ENCODE measurements at places on chromosomes 7 and 10. TPM values are rescaled to one million over a fixed set of nuclear protein-coding genes. Genes with fewer than 3 reads are reported as not detected.

The HOXA1 gene
- 0.59 TPM for total RNA-seq

The AQP1 gene
- total RNA-seq: 149 TPM

The MALRD1 gene
- not detected for total RNA-seq

The MACROH2A2 gene
- total RNA-seq: 11.8 TPM

The UCN3 gene
- total RNA-seq: not detected

The PNLIPRP3 gene
- total RNA-seq: not detected

The TAS2R40 gene
- total RNA-seq: not detected

The FAM180A gene
- total RNA-seq: 35.3 TPM

The TRRAP gene
- total RNA-seq: 28.5 TPM

The UTF1 gene
- not detected for total RNA-seq

The C7orf57 gene
- not detected for total RNA-seq

- no peak overlapping the region for H3K4me3 ChIP-seq
- no peak for DNase-seq
- no peaks in the 10 kb centered on the region for H3K36me3 ChIP-seq
- H3K4me1 ChIP-seq: peaks cover 9% of the 10 kb centered on the region
These were observed 1.8 kb upstream of the NUB1 start for GRCh38 chr7:151339651-151340382.

GRCh38 chr10:43120929-43121314, 17.3 kb upstream of the CSGALNACT2 start:
- no peaks in the 10 kb centered on the region for H3K4me1 ChIP-seq
- peak; percentile 60 for DNase-seq
- H3K36me3 ChIP-seq: no peaks in the 10 kb centered on the region

GRCh38 chr10:103021150-103021899, 103.2 kb downstream of the CNNM2 start:
- H3K4me1 ChIP-seq: no peaks in the 10 kb centered on the region
- no peak for DNase-seq
- H3K27ac ChIP-seq: no peak overlapping the region
- H3K4me3 ChIP-seq: no peak overlapping the region

GRCh38 chr10:126334272-126334671, 54.0 kb downstream of the ADAM12 start:
- no peaks in the 10 kb centered on the region for H3K27me3 ChIP-seq
- DNase-seq: no peak
- H3K4me1 ChIP-seq: no peaks in the 10 kb centered on the region
- no peak overlapping the region for H3K27ac ChIP-seq
- no peak overlapping the region for H3K4me3 ChIP-seq

- no peak overlapping the region for H3K27ac ChIP-seq
- H3K36me3 ChIP-seq: no peaks in the 10 kb centered on the region
- H3K27me3 ChIP-seq: no peaks in the 10 kb centered on the region
- no peak overlapping the region for H3K4me3 ChIP-seq
- peaks cover 20% of the 10 kb centered on the region for H3K4me1 ChIP-seq
These were observed 304.7 kb upstream of the AOAH start for GRCh38 chr7:37028909-37029440.

GRCh38 chr7:22681852-22682657, 44.9 kb upstream of the IL6 start:
- no peaks in the 10 kb centered on the region for H3K36me3 ChIP-seq
- H3K27me3 ChIP-seq: no peaks in the 10 kb centered on the region
- DNase-seq: no peak
- no peak overlapping the region for H3K4me3 ChIP-seq
- H3K4me1 ChIP-seq: no peaks in the 10 kb centered on the region
- no peak overlapping the region for H3K27ac ChIP-seq

GRCh38 chr7:66409493-66409892, 204.4 kb downstream of the TPST1 start:
- H3K4me1 ChIP-seq: no peaks in the 10 kb centered on the region
- H3K27me3 ChIP-seq: no peaks in the 10 kb centered on the region
- peaks cover 25% of the 10 kb centered on the region for H3K36me3 ChIP-seq
- no peak overlapping the region for H3K27ac ChIP-seq

DNA sequence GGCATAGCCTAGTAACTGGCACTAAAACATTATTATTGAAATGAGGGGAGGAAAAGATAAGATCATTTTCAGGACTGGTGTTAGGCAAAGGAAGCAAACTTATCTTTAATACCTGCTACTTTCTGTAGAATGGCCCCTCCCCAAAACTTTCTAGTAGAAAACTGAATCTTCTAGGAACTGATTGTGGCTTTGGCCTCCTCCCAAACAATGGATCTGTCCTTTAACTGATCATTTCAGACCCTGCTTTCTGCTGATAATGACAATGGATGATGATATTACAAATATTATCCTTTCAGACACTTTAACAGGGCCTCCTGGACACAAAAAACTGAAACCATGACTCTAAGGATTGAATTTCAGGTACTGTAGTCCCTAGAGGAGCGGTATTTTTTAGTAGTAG, 55.1 kb downstream of the EZH2 start:
- H3K4me1 ChIP-seq: no peaks in the 10 kb centered on the region
- no peak for DNase-seq
- no peaks in the 10 kb centered on the region for H3K27me3 ChIP-seq
- no peak overlapping the region for H3K27ac ChIP-seq
- no peak overlapping the region for H3K4me3 ChIP-seq

GRCh38 chr10:79209340-79209739, 137.9 kb upstream of the PPIF start:
- no peaks in the 10 kb centered on the region for H3K27me3 ChIP-seq
- DNase-seq: no peak
- H3K4me3 ChIP-seq: no peak overlapping the region
- peaks cover 9% of the 10 kb centered on the region for H3K4me1 ChIP-seq
- no peak overlapping the region for H3K27ac ChIP-seq
- peaks cover 83% of the 10 kb centered on the region for H3K36me3 ChIP-seq

DNA sequence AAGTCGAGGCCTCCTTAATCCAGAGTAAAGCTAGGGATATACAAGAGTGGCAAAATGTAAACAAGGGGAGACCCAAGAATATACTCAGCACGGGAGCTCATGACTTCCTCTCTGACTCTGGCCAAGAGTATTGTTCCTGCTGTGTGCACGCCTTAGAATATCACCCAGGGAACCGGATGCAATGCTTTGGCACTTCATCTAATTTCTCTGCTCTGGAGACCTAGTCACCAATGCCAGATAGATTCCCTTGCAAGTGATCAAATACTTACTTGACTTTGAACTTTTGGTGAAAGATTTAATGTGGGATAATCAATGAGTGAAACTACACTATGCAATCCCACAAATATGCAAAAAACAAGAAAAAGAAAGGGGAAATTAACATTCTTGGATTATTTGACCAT, 695.5 kb downstream of the INHBA start:
- H3K27me3 ChIP-seq: no peaks in the 10 kb centered on the region
- peaks cover 25% of the 10 kb centered on the region for H3K4me1 ChIP-seq
- no peak overlapping the region for H3K4me3 ChIP-seq
- H3K27ac ChIP-seq: no peak overlapping the region

DNA sequence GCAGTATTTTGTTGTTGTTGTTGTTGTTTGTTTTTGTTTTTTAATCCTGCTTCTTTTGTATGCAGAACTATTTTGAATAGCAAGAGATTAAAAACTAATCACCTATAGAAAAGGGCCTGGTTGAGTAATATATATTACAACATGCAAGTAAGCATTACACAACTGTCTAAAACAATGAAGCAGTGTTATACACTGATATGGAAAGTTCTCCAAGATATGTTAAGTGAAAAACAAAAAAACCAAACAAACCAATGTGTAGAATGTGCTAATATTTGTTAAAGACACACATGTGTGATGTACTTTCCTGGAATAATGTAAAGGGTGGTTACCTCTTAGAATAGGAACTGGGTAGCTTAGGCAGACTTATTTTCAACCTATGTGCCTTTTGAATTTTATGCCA, 117.4 kb downstream of the ZNF365 start:
- H3K27ac ChIP-seq: no peak overlapping the region
- no peaks in the 10 kb centered on the region for H3K4me1 ChIP-seq
- no peaks in the 10 kb centered on the region for H3K36me3 ChIP-seq
- no peak overlapping the region for H3K4me3 ChIP-seq

GRCh38 chr7:112963634-112964033, 123.0 kb downstream of the GPR85 start:
- no peak for DNase-seq
- no peak overlapping the region for H3K27ac ChIP-seq
- no peak overlapping the region for H3K4me3 ChIP-seq
- H3K36me3 ChIP-seq: no peaks in the 10 kb centered on the region
- H3K27me3 ChIP-seq: no peaks in the 10 kb centered on the region

DNA sequence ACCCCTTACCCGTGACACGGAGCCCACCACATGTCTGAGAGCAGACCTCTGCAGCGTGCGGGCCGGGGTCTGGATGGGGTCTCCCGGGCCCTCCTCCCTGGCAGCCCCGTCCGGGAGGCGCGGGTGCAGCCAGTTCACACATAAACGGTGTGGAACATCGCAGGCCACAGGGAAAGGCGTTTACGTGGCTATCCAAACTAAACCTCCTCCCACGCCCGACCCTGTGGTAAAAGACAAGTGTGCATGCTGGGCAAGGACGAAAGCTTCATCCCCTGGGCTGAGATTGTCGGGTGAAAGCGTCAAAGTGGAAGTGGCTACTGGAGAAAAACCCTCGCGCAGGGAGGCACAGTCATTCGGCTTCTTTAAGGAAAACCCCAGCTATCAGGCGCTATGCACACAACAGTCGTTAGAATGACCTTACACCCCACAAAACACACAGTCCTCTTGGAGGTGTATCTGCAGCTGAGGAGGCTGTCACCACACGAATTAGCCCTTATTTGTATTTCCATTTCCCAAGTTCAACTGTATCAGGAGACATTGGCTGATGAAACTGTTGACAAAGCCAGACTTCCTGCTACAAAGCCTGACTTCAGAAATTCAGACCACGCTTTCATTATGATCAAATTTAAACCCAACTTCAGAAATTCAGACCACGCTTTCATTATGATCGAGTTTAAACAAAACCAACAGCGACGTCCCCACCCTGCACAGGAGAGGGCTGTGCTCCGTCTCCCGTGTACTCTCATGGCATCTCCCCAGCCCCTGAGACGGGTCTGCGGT, 15.3 kb downstream of the GPER1 start:
- peaks cover 9% of the 10 kb centered on the region for H3K4me1 ChIP-seq
- H3K27ac ChIP-seq: no peak overlapping the region
- no peak overlapping the region for H3K4me3 ChIP-seq

DNA sequence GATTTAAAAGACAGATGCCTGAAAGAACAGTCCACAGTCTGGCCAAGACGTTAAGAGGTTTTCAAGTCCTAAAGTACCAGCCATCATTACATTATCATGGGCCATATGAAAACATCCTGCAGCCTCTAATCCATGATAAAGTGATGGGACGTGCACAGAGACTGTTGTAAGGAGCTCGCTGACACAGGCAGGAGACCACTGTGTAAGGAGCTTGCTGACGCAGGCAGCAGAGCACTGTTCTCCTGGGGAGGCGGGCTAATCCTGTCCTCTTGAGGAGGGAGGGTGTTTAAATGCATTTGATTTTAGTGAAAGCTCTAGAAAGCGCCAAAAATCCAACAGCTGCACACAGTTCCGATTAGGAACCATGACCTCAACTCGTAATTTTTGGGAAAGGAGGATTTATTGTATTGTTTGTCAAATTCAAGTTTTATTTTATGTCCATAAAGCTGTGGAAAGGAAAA, 16.9 kb downstream of the SVIL start:
- peak; percentile 30 for DNase-seq
- H3K27me3 ChIP-seq: no peaks in the 10 kb centered on the region
- peaks cover 50% of the 10 kb centered on the region for H3K4me1 ChIP-seq
- H3K36me3 ChIP-seq: no peaks in the 10 kb centered on the region
- H3K27ac ChIP-seq: peak overlapping the region; percentile 45

GRCh38 chr7:47617131-47617530, 35.2 kb upstream of the TNS3 start:
- no peaks in the 10 kb centered on the region for H3K4me1 ChIP-seq
- no peak overlapping the region for H3K4me3 ChIP-seq
- no peaks in the 10 kb centered on the region for H3K36me3 ChIP-seq
- DNase-seq: peak; percentile 14
- no peak overlapping the region for H3K27ac ChIP-seq

DNA sequence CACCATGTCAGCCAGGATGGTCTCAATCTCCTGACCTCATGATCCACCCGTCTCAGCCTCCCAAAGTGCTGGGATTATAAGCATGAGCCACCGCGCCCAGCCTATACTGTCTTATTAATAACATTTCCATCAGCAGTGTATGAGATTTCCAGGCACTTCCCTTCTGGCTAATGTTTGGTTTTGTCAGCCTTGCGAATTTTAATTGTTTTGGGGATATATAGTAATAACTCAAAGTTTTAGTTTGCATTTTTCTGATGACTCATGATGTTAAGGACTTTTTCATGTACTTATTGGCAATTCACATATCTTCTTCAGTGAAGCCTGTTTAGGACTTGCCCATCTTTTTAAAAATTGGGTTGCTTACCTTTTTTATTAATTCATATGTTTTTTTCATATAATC, 76.0 kb downstream of the TMEM270 start:
- no peak for DNase-seq
- no peak overlapping the region for H3K4me3 ChIP-seq
- no peaks in the 10 kb centered on the region for H3K27me3 ChIP-seq
- no peak overlapping the region for H3K27ac ChIP-seq
- no peaks in the 10 kb centered on the region for H3K4me1 ChIP-seq

- H3K4me1 ChIP-seq: peaks cover 13% of the 10 kb centered on the region
- H3K4me3 ChIP-seq: no peak overlapping the region
- no peak for DNase-seq
These were observed 623.7 kb downstream of the TYW1 start for GRCh38 chr7:67620216-67620933.

DNA sequence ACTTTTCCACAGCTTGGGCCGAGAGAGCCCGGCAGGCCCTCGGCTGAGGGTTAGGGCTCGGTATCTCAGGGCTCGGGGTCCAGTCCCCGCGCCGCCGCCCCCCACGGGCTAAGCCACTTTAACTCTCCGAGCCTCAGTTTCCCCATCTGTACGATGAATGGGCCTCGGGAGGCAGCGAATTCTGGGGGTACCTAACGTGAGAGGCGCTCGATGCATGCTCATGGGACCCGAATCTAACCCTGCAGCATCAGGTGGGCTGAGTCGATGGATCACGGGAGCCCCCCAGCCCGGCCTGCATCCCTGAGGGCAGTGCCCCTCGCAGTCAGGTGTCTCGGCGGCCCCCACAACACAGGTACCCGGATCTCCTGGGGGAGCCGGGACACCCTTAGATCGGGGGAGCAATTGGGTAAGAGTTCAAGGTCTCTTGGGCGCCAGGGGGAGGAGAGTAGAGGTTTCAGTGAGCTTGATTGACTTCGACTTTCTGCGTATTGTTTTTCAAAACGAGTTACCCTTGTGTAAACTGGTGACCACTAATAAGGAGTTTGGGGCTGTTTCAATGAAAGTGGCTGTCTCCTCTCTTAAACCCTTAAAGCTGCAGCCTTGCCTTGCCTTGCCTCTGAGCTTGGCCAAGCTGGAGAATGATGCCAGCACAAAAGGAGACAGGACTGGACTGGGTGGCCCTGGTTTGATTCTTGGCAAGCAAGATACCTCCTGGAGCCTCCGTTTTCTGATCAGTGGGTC, 631 bp downstream of the POR start:
- H3K27ac ChIP-seq: peak overlapping the region; percentile 96
- no peak for DNase-seq
- H3K27me3 ChIP-seq: no peaks in the 10 kb centered on the region
- H3K4me1 ChIP-seq: peaks cover 6% of the 10 kb centered on the region
- H3K36me3 ChIP-seq: no peaks in the 10 kb centered on the region
- H3K4me3 ChIP-seq: peak overlapping the region; percentile 88

Data from heart left ventricle (tissue), 16 donors.